Stimulated activated CD8-positive, alpha-beta memory T cell treated with anti-CD3 and anti-CD28 coated beads, Interleukin-4, amount 100 ng/mL, for 4 hours (primary cell): ENCODE measurements at places on chromosomes 2 and 18.

- DNase-seq = no peak
These were observed 207.4 kb upstream of the NRP2 start for GRCh38 chr2:205474741-205475415.

DNA sequence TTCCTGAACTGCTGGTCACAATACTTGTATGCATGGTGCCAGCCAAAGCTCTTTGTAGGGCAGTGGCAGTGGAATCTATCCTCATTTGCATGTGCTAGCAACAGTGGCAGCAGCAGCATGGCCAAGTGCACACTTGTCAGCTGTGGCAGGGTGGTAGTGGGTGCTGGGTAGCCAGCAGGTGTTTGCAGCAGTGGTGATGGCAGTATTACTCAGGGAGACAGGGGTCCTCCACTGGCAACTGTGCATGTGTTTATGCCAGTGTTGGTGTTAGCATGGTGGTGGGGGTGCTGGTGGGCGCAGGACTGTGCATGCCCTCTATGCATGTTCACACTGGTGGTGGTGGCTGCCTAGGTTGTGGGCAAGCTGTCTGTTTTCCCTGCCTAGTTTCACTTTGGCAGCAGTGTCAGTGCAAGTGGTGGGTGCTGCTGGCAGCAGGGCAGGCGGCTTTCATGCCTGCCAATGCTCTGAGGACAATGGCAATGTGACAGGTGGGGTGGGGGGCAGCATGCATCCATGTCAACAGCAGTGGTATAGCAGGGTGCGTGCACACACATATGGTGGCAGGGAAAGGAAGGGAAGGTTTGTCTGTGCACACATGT lies 41.2 kb downstream of the GALNT13 start:
- no peak for DNase-seq

- DNase-seq = no peak
These were observed 162.3 kb downstream of the MREG start for GRCh38 chr2:215851082-215851481.

GRCh38 chr2:158726911-158727592 lies 68.1 kb upstream of the DAPL1 start:
- DNase-seq = no peak

GRCh38 chr2:207092818-207093217 lies 72.9 kb downstream of the KLF7 start:
- no peak for DNase-seq

DNA sequence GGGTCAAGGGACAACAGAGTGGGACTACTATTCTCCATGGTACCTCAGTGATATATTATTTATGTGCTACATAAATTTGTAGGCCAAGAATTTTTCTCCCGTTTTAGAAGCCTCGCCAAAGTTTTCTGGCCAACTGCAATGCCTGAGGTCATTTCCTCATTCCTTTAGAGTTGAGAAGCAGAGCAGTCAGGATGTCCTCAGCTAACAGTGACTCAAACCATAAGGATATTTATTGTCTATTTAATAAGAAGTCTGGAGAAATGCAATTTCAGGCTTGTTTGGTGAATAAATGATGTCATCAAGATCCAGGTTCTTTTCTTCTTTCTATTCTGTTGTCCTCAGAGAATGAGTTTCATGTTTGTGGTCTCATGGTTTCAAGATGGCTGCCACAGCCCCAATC lies 91.0 kb downstream of the ADCYAP1 start:
- DNase-seq = no peak

- no peak for DNase-seq
These were observed 1.5 kb downstream of the RNF152 start for GRCh38 chr18:61891271-61891670.

- peak; percentile 15 for DNase-seq
These were observed 27.4 kb upstream of the NMUR1 start for GRCh38 chr2:231557571-231558217.

GRCh38 chr2:181077128-181077709 lies 96.8 kb downstream of the UBE2E3 start:
- DNase-seq = no peak

GRCh38 chr2:166375736-166376487 lies at the start of gene SCN9A:
Gene SCN9A, minus strand, starts transcription at chr2:166375944. Its CDS starts 64,188 bp downstream, at chr2:166311756.
- no peak for DNase-seq

DNA sequence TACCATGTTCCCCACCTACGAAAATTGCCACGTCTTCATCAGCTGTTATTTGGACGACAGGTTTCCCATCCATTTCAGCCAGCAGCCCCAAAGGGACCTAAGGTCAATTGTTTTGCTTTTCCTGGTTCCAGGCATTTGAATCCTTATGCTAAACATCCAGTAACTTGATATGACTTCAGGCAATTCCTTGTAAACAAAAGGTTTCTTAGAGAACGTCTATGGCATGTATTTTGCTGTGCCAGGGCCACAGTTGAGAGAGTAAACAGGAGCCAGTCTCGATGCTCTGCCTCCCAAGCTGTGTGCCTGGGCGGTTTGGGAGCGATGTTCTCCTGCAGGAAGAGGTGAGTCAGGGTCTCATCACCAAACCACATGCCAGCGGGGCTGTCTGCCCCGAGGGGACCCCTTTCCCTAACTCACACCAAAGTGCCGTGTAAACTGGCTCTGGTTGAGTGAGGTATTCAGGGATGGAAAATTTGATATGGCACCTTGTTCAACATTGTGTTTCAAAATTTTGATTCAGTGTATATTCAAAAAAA lies 12.9 kb upstream of the MC5R start:
- DNase-seq = no peak

DNA sequence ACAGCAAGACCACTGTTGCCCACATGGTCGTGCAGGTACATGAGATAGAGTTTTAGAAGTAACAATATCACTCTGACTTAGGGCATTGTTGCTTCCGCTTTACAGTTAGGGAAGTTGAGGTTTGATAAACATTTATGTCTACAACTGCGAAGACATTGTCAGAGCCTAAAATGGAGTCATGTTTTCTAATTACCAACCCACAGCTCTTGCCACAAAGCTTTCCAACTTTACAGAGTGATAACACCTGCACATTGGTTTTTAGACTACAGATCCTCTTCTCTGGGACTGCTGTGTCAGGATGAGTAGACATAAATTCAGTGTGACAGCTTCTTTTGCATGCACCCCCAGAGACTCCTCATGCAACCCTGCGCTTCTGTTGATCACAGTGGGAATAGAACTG lies 119.0 kb downstream of the FEZ2 start:
- DNase-seq = no peak

DNA sequence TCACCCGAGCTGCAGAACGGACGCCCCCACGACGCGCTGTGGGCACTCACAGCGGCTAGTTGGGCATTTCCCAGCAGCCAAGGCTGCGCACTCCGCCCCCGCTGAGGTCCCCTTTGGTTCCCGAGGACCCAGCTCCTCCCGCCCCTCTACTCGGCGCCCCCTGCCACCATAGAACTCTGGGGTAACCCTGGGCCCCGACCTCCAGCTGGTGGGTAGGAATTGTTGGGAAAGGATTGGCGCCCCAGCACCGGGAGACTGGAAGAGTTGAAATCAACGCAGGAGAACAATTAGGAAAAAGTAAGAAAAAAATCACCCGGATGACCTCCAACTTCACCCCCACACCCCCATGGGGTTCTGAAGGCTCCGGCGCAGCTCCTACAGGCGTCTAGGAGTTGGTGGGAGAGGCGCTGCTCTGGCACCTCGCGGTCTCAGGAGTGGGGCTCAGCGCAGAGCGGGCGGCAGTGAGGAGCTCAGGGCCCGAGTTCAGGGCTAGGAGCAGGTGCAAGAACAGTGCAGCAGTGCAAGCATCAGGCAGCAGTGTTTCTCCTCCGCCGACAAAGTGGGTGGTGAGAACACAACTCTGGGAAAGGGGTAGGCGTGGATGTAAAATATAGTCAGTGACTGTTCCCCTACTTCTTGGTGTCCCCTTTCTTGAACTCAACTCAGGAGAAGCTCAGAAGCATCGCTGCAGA lies 14.0 kb downstream of the POU3F3 start:
- no peak for DNase-seq

DNA sequence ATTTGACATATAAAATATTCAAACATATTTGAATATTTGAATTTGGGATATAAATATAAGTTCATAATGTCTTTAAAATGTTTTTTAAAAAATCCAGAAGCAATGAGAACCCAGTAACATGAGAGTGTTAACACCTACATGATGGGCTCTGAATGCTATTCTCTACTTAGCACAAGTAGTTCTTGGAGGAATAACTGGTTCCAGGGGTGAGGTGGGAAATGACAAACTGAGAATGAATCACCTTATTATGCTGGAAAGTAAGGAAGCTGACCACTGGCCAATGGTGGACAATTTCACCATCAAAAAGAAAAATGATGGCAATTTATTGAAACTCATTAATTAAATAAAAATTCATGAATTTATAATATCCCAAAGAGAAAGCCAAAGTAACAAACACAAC lies 79.6 kb upstream of the NABP1 start:
- no peak for DNase-seq

DNA sequence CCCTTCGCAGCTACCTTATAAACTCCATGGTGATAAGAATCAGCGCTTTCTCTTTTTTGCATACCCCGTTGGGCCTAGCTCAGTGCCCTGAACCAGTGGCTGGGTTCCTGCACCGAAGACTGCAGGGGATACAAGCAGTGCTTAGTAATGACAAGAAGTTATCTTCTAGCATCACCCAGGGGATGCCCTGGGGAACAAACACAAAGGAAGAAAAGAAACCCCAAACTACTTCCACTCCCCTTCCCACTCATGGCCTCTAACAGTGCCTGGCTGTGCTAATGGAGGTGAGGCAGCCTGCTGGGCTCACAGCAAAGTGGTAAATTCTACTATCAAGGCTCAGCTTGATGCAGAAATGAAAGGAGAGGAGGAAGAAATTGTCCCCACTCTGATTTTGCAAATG lies 314.7 kb downstream of the TXNL1 start:
- no peak for DNase-seq
